Activated CD4-positive, alpha-beta T cell treated with anti-CD3 and anti-CD28 coated beads, Interleukin-2, amount 10 ng/mL, durations not matched to agents 24 days and 14 days (primary cell): ENCODE measurements at places on chromosomes 5 and 9. TPM values are rescaled to one million over a fixed set of nuclear protein-coding genes. Genes with fewer than 3 reads are reported as not detected.

Gene C7
- total RNA-seq = not detected in 2 replicates

Gene NR3C1
- 62.2 and 64.7 TPM in 2 replicates for total RNA-seq

Gene IFNA13
- not detected in 2 replicates for total RNA-seq

Gene OR1J2
- total RNA-seq = not detected in 2 replicates
